Activated naive CD4-positive, alpha-beta T cell treated with Interleukin-2 at 50 U/mL for 16 hours (primary cell): ENCODE measurements at places on chromosomes 12 and 14.

- DNase-seq, result no peak
Observed at GRCh38 chr12:91105807-91106206, 5.5 kb downstream of the LUM start.

DNA sequence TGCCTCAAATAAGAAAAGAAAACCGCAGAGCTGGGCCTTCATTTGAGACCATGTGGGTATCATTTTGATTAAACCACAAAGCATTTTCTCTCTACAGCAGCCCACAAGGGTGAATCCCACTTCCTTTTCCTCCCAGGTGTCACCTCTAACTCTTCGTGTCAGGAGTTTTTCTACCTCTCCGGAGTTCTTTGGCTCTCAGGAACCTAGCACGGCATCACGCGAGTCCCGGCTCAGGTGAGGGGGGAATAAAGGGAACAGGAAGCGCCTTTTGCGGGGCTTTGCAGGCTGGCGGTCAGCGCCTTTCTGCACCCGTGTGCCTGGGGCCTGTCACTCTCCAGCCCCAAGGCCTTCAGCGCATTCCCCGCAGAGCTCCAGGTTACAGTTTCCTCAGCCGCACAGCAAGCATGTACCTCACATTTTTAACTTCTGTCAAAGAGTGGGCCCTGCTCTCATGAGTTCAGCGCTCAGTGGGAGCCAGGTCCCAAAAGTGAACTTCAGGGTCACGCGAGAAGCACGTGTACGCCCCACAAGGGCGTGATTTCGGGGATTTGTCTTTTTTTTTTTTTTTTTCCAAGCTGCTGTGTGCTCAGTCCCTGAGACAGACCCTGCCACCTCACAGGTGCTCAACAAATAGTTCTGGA, 740 bp upstream of the PRPF40B start:
- peak; percentile 51 for DNase-seq

DNA sequence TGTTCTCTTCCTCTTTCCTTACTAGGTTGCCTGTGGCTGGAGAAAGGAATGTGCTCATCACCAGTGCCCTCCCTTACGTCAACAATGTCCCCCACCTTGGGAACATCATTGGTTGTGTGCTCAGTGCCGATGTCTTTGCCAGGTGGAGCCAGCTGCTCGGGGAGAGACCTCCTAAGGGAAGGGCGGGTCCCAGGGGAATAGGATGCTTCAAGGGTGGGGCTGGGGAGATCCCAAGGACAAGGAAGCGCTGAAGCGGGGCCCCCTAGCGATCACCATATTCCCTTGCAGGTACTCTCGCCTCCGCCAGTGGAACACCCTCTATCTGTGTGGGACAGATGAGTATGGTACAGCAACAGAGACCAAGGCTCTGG, 10.2 kb downstream of the MARS1 start:
- no peak for DNase-seq

DNA sequence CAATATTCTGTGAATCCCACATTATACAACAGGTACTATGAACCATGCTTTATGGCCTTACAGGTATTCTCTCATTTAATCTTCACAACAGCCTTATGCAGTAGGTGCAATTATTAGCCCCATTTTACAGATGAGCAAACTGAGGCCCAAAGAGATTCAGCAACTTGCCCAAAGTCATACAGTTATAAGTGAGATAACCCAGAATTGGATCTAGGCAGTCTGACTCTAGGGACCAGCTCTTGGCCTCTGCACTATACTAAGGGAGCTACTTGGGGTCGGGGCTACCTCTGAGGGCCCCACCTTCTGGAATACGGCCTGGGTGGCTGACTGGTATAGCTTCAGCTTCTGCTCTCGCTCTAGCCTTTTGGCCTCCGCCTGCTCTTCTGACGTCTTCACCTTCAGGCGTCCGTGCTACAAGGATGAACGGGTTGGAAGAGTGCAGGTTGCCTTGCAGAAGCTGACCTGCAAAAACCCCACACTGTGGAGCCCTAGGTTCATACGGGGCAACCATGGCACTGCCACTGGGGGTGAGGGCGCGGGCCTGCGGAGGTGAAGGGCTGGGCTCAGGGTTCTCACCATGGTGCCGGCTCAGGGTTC, 762 bp downstream of the RABGGTA start:
- DNase-seq, result no peak

GRCh38 chr14:102986810-102987579, 64.5 kb downstream of the AMN start:
- no peak for DNase-seq

- no peak for DNase-seq
Observed at GRCh38 chr14:33945210-33946088, 5.4 kb downstream of the EGLN3 start.

DNA sequence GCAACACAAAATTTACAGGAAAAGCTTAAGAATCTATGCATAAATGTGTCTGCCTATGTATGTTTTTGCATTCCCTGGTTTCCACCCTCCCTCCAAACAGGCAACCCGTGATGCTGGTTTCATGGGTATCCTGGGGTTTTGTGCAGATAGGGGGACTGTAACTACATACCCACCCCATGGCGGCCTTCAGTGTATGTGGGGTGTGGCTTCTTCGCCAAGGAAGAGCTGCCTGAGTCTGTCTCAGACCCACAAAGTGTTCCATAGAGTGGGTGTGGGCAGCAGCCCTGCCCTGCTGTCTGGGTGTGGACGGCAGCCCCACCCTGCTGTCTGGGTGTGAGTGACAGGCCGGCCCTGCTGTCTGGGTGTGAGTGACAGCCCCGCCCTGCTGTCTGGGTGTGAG, 174.8 kb downstream of the ADGRD1 start:
- DNase-seq, result no peak

DNA sequence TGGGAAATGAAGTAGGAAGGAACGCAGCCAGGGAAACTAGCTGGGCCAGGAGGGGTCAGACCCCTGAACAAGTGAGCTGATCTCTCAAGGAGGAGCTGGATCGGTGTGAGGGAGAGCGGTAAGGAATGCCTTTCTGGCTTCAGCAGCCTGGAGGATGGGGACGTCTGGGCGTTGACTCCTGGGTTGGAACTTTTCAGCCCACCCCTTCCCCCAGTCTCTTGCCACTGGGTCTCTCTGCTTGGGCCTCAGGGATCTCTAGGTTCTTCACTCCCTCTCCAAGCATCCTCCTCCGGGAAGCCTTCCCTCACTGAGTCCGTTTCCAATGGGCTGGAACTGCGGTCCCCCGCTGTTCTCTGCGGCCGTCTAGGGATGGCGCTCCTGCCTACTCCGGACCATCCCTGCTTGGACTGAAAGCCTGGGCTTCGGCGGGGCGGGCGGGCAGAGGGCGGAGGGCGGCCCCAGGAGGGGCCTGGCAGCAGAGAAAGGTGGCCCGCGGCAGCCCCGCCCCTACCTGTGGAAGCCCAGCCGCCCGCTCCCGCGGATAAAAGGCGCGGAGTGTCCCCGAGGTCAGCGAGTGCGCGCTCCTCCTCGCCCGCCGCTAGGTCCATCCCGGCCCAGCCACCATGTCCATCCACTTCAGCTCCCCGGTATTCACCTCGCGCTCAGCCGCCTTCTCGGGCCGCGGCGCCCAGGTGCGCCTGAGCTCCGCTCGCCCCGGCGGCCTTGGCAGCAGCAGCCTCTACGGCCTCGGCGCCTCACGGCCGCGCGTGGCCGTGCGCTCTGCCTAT, at the start of gene KRT7:
Gene KRT7 (plus strand): TSS at position 570 of the 788 bp plus-strand sequence. CDS start 54 bp downstream, at position 624.
- DNase-seq, result no peak

GRCh38 chr12:68206446-68206845, 19.2 kb downstream of the IL26 start:
- no peak for DNase-seq

GRCh38 chr12:105569886-105570285, 239.4 kb downstream of the C12orf75 start:
- DNase-seq, result no peak

DNA sequence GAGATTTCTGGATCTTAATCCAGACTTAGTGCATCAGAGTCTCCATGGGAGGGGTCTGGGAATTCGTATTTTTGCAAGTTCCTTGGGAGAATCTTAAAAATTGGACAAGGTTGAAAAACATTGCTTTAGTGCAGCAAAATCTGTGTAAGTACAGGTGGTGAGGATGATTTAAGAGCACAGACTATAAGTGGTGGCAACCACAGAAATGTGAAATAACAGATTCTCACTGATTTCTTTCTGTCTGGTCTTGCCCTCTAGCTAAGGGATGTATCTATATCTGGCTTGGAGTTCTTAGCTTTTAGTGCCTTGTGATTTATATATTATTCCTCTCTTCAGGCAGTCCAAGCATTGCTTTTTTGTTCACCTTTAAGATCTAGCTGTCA, 116.2 kb downstream of the DIP2B start:
- DNase-seq, result no peak

- DNase-seq, result no peak
Observed at GRCh38 chr12:89064780-89065179, 287.5 kb downstream of the DUSP6 start.

GRCh38 chr12:51392556-51393237, 1.5 kb upstream of the GALNT6 start:
- DNase-seq, result peak; percentile 9

- DNase-seq, result no peak
Observed at GRCh38 chr12:59085690-59086089, 165.4 kb upstream of the LRIG3 start.

DNA sequence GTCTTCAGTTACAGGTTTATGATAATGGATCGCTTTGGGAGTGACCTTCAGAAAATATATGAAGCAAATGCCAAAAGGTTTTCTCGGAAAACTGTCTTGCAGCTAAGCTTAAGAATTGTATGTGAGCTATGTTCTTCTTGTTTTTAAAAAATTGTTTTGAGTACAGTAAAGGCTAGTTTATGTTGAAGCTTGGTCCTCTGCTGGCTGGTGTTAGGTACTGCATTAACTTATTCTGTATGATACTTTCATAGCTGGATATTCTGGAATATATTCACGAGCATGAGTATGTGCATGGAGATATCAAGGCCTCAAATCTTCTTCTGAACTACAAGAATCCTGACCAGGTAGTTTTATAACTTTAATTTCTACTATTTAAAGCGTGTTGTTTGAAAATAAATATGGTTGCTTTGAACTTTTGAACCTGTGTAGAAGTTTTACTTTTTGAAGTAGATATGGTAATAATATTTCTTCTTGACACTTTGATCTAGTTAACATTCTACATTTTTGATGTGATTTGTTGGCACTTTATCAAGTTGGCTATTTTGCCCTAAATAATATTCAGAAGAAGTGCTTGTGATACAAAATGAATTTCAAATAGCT, 55.7 kb downstream of the VRK1 start:
- no peak for DNase-seq

DNA sequence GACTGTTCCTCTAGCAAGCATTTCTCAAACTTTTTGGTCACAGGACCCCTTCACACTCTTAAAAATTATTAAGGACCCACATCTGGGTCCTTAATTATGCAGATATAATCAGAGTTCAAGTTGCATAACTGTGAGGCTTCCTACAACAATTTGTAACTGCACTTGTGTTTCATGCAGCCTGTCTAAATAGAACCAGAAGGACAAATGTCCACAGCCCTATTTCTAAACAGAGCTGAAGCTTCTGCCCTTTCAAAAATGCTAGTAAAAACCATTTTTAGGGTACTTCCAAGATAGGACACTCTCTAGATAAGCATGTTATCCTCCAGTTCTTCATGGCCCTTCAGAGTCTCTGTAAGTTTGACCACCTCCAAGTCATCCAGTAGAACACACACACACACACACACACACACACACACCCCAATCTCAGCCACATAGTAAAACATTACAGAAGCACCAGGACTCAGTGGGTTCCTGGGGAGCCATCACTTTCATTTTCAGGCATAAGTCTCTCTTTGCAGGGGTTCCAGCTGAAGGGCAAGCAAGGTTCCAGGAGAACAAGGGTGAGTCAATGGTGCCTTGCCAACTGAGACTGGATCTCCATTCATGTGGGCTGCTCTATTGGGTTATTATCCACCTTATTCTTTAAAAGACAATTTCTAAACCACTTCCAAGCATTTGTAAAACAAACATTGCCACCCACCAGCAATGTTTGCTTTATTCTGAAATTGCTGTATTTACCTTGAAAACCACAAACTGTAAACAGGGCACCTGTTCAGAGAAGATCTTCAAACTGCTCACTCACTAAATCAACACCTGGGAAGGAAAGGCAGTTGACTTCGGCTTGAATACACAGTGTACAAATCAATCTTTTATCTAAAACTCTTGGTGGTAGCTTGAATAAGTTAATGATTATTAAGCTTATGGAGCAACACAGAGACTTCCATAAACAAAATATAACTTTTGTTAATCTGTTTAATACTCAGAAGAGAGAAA, 64.1 kb downstream of the ITPR2 start:
- no peak for DNase-seq

DNA sequence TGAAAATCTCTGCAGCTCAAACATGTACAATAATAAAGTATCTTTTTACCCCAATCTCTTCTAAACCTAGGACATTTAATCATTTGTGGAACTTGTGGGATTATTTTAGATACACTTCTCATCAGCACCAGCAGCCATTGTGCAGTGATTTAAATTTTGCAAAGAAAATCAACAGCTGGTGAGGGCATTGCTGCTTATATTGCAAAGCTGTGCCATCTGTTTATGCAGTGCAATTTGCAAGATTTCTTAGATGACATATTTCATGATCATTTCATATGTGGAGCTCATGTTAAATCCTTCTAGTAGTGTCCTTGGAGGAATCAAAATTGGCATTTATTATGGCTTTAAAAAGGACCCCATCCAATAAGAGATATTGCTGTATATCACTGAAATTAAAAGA, 320.7 kb downstream of the BTG1 start:
- no peak for DNase-seq

DNA sequence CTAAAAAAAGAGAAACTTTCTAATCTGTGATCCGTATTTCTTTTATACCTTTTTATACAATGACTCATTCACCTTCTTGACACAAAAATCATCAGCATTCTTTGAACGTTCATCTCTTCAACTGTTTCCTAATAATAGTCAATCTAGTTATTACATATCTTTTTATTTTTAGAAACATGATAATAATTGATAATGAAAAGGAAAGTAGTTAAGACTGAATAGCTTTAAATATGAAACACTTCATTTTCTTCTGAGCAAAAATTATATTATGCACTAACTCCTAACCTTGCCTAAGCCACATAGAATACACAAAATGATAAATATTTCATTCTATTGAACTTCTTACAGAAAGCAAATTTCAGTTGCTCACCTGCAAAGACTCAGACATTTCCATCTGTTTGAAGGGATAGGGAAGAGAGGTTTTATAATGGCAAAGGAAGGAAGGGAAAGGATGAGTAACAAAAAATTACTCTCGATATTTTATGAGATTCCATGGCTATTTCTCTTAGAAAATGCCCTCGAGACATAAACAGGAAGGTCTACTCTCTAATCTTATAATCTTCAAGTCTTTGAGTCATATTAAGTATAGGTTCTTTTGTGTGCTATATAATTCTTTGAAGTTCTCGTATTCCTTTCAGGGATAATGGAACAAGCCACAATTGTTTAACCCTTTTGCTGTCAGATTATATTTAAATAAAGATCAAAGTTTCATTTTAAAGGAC, 7.5 kb upstream of the KLHL42 start:
- no peak for DNase-seq

DNA sequence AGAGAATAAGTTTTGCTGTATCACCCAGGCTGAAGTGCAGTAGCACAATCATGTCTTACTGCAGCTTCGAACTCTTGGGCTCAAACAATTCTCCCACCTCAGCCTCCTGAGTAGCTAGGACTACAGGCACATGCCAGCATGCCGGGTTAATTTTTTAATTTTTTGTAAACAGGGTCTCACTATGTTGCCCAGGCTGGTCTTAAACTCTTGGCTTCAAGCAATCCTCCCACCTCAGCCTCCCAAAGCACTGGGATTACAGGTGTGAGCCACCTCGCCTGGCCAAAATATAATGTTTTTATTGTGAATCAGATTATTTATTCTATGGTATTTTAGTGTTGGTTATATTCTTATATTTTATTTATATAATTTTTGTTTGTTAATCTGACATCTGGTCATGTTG, 3.8 kb upstream of the ZNF740 start:
- DNase-seq, result no peak
